Stomach (tissue), 19 donors: ENCODE measurements at places on chromosomes 4 and X. TPM values are rescaled to one million over a fixed set of nuclear protein-coding genes. Genes with fewer than 3 reads are reported as not detected.

Gene UGT2A1
- not detected for polyA plus RNA-seq

Gene RHOH
- polyA plus RNA-seq: 7.5 TPM

Gene SSX2
- polyA plus RNA-seq: not detected

Gene SNCA
- polyA plus RNA-seq: 3.1 TPM

Gene FRMPD4
- not detected for polyA plus RNA-seq

Gene MSX1
- 0.85 TPM for polyA plus RNA-seq

Gene CENPVL2
- polyA plus RNA-seq: not detected

Gene AMTN
- polyA plus RNA-seq: 0.23 TPM

Gene RAB41
- polyA plus RNA-seq: not detected

Gene STK32B
- 0.61 TPM for polyA plus RNA-seq

Gene ACSL1
- polyA plus RNA-seq: 44.0 TPM

Gene AWAT2
- polyA plus RNA-seq: not detected

Gene CASP6
- polyA plus RNA-seq: 11.6 TPM

Gene TRIM75
- polyA plus RNA-seq: not detected

Gene SUPT20HL1
- not detected for polyA plus RNA-seq

Gene GASK1B
- 8.9 TPM for polyA plus RNA-seq

Gene POU3F4
- polyA plus RNA-seq: not detected

Gene SHROOM3
- polyA plus RNA-seq: 15.3 TPM
